ENCODE measurements at places on chromosomes 4 and X.

GRCh38 chrX:20140420-20140819 lies 1.2 kb downstream of the EIF1AX start:
- no peak for DNase-seq

GRCh38 chr4:45423896-45424295 lies 697.5 kb upstream of the GNPDA2 start:
- no peak for DNase-seq

GRCh38 chr4:138049355-138049754 lies 192.8 kb downstream of the SLC7A11 start:
- DNase-seq: no peak

DNA sequence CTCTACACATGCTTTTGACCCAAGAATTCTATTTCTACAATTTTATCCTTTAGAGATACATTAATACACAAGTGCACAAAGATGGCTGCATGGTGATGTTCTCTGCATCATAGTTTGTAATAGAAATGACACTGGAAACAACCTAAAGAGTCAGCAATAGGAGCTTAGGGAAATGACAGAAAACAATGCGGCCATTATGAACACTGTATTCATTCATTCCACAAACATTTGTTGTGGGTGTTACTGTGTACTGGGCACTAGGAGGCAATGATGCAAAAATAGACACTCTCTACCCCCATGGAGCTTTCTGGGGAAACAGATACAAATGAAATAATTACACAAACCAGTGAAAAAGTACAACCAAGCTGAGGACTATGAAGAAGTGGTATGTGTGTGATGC lies 32.0 kb downstream of the IDS start:
- DNase-seq: no peak

DNA sequence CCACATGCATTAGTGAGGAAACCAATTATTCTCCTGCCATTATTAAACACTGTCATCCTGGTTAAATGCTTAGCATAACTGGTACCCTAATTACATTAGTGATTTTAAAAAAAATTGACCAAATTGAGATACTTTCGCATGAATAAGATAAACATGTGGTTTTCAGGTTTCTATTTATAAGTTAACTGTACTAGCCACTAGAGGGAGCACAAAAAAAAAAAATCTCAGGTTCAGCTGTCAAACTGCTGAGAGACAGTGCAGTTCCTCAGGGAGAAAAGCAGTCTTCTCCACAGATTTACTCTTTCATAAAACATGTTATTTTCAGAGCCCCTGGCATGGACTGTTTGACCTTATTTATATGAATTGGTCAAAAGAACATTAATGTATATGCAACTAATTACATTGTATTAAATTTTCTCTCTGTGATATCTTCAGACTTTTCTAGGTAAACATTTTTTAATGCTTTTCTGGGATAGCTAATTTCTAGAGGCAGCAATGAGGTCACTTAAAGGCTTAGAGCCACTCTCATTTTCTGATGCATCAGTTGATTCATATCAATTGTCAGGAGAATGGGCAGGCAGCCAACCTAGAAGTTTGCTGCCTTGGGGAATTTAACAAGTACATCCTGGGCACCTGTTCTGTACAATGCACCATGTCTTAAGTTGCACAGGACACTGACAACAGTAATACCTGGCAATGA lies 167.5 kb downstream of the CDS1 start:
- DNase-seq: peak; percentile 56

GRCh38 chr4:38117591-38117990 lies 157.4 kb downstream of the PTTG2 start:
- DNase-seq: no peak

- DNase-seq: no peak
These were observed 290.0 kb upstream of the DIAPH2 start for GRCh38 chrX:96394598-96394997.
